ENCODE measurements at places on chromosomes 7 and 10. TPM values are rescaled to one million over a fixed set of nuclear protein-coding genes. Genes with fewer than 3 reads are reported as not detected.
A peak's percentile ranks its signal among the peaks of the same experiment; 100 is the strongest.

Gene NCF1
- 3.9 TPM for total RNA-seq

Gene PTPRZ1
- 13.2 TPM for total RNA-seq

DNA sequence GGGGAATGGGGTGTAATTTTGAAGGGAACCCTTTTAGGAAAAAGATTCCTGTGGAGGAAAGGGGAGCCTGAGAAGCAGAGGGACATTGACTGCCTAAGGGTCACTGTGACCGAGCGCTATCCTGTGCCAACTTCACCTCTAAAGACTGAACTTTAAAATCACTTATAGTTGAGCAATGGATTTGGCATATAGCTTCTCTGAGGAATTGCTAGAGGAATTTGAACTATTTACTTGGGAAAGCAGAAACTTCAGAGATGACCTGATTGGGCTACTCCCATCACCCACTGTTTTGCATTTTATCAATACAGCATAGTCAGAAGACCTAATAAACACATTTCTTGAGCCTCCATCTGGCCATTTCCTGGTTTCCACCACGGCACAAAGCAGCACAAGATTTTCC is 23.7 kb upstream of the WNT16 start:
- H3K27me3 ChIP-seq: no peaks in the 10 kb centered on the region
- H3K27ac ChIP-seq: no peak overlapping the region
- no peak overlapping the region for H3K4me3 ChIP-seq
- no peak for DNase-seq
- no peaks in the 10 kb centered on the region for H3K36me3 ChIP-seq
- no peaks in the 10 kb centered on the region for H3K4me1 ChIP-seq

Gene GHRHR
- total RNA-seq: not detected

Gene FFAR4
- total RNA-seq: 0.36 TPM

DNA sequence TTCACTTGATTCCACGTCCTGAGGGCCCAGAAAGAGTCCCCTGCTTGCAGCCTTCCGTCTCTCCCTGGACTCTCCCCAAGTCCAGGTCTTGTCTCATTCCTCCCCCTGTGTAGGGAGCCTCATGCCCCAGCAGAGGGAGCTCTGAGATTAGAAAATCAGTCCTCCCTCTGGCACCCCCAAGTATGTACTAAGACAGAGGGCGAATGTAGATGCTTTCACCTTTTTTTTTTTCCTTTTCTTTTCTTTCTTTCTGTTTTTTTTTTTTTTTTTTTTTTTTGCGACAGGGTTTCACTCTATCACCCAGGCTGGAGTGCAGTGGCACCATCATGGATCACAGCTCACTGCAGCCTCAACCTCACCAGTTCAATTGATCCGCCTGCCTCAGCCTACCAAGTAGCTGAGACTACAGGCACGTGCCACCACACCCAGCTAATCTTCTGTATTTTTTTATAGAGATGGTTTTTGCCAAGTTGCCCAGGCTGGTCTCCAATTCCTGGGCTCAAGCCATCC is 10.3 kb downstream of the SFXN3 start:
- peaks cover 39% of the 10 kb centered on the region for H3K36me3 ChIP-seq
- peak overlapping the region; percentile 87 for H3K27ac ChIP-seq
- H3K4me3 ChIP-seq: no peak overlapping the region
- peak; percentile 93 for DNase-seq

- no peak overlapping the region for H3K27ac ChIP-seq
- no peak overlapping the region for H3K4me3 ChIP-seq
- H3K36me3 ChIP-seq: no peaks in the 10 kb centered on the region
Measured at GRCh38 chr7:88316456-88316855, 9.8 kb upstream of the STEAP4 start.

- H3K27me3 ChIP-seq: no peaks in the 10 kb centered on the region
- H3K4me1 ChIP-seq: no peaks in the 10 kb centered on the region
- H3K4me3 ChIP-seq: no peak overlapping the region
- peak overlapping the region; percentile 41 for H3K27ac ChIP-seq
Measured at GRCh38 chr10:6722616-6723004, 142.5 kb upstream of the PRKCQ start.

DNA sequence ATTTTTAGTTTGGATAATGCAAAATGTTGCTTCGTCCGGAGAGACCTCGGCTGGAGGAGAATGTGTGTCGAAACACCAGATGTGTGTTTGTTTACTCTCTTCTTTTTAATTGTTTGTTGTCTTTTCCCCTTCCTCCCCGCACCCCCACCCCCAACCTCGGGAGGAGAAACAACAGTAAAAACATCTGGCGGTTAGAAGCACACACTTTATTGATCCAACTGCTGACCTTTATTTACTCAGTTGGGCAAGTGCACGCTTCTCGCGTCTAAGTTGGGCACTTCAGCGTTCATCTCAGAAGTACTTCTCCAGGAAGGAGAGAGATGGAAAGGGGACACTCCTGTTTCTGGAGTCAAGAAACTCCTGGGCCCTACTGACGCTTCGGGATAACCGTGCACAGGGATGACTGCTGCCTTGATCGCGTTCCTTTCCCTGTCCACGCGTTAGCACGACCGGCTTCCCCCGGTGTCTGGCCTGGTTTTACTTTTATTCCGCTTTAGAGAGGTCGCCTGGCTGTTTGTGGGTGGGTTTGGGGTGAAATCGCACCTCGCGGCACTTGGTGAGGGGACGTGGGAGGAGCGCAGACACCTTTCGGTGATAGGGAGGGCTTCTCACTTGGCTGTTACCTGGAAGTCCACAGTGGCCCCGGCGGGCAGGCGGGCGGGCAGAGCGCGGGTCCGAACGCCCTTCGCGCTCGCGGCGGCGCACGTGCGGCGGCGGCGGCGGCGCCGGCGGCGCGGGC is 168.3 kb upstream of the PPP1R3A start:
- peak overlapping the region; percentile 93 for H3K27ac ChIP-seq
- H3K4me3 ChIP-seq: peak overlapping the region; percentile 87
- DNase-seq: peak; percentile 69
- H3K36me3 ChIP-seq: no peaks in the 10 kb centered on the region
- peaks cover 29% of the 10 kb centered on the region for H3K4me1 ChIP-seq
- H3K27me3 ChIP-seq: no peaks in the 10 kb centered on the region

Gene COBL
- 10.0 TPM for total RNA-seq

- no peaks in the 10 kb centered on the region for H3K4me1 ChIP-seq
- no peak overlapping the region for H3K27ac ChIP-seq
- H3K27me3 ChIP-seq: no peaks in the 10 kb centered on the region
- no peak overlapping the region for H3K4me3 ChIP-seq
Measured at GRCh38 chr7:148670807-148671206, 27.9 kb upstream of the CUL1 start.

Gene ZNF365
- total RNA-seq: 0.36 TPM

DNA sequence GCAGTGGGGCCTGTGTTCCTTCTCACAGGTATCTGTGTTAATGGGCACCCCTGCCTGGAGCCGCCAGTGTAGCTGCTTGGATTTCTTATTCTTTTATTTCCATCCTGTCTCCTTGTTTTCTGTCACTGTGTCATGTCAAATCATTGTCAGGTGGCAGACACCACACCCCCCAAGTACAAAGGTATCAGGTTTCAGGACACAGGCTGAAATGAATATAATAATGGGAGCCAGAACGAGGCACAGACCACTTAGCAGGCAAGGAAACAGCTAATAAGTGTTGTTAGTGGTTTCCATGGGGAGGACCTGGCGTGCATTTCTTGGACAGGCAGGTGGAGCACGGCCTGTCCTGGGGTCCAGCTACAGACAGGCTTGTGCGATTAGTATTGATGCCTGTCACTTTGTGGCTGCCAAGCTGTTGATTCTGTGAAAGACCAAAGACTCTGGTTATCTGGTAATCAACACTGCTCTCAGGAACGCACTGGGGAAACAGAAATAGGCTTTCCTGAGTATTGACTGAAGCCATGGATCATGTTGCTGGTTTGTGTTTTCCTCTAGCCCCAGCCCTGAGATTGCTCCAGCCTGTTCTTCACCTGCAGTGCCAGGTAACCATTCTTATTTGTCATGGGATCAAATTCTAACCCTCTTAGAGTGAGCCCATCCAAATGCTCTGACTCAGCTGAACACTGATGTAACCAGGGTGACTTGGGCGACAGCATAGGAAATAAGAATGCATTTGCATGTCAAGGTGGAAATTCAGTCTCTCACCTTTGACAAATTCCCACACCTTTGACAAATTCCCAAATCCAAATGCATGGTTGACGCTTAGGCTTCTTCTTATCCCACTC is 1002.0 kb downstream of the LRMDA start:
- no peaks in the 10 kb centered on the region for H3K36me3 ChIP-seq
- peak overlapping the region; percentile 81 for H3K27ac ChIP-seq
- DNase-seq: no peak
- H3K4me1 ChIP-seq: peaks cover 53% of the 10 kb centered on the region
- H3K4me3 ChIP-seq: no peak overlapping the region

Gene DKK1
- 0.66 TPM for total RNA-seq

- H3K27me3 ChIP-seq: no peaks in the 10 kb centered on the region
- no peaks in the 10 kb centered on the region for H3K36me3 ChIP-seq
- no peaks in the 10 kb centered on the region for H3K4me1 ChIP-seq
- DNase-seq: no peak
- no peak overlapping the region for H3K4me3 ChIP-seq
- no peak overlapping the region for H3K27ac ChIP-seq
Measured at GRCh38 chr7:81449105-81449504, 320.7 kb downstream of the HGF start.

- H3K27me3 ChIP-seq: no peaks in the 10 kb centered on the region
- H3K4me1 ChIP-seq: no peaks in the 10 kb centered on the region
- no peak overlapping the region for H3K27ac ChIP-seq
- no peak overlapping the region for H3K4me3 ChIP-seq
- no peak for DNase-seq
Measured at GRCh38 chr7:138170959-138171703, 94.9 kb downstream of the AKR1D1 start.

- H3K4me1 ChIP-seq: peaks cover 5% of the 10 kb centered on the region
- H3K4me3 ChIP-seq: no peak overlapping the region
- no peaks in the 10 kb centered on the region for H3K27me3 ChIP-seq
- DNase-seq: no peak
- peaks cover 100% of the 10 kb centered on the region for H3K36me3 ChIP-seq
Measured at GRCh38 chr7:134954197-134955082, 31.9 kb upstream of the AGBL3 start.

GRCh38 chr10:126108693-126109092 is 212.3 kb downstream of the FANK1 start:
- H3K36me3 ChIP-seq: no peaks in the 10 kb centered on the region
- H3K27me3 ChIP-seq: no peaks in the 10 kb centered on the region
- DNase-seq: no peak
- H3K4me1 ChIP-seq: no peaks in the 10 kb centered on the region
- no peak overlapping the region for H3K27ac ChIP-seq

DNA sequence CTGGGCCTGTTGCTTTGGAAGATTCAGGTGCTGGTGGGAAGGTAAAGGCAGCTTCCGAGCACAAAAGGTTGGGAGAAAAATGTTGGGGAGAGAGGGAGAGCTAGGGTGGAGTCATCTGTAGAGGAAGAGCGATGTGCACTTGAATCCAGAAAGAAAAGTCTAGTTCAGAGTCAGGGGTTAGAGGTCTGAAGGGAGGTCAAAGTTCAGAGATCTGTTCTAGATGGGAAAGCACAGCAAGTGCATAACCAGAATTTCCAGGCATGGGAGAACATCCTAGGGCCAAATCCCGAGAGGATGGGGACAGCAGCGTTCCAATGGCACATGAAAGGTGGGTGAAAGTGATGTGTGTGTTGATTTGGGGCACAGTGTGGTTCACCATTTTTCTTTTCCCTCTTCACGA is 51.5 kb upstream of the MKLN1 start:
- H3K36me3 ChIP-seq: no peaks in the 10 kb centered on the region
- H3K27ac ChIP-seq: no peak overlapping the region
- no peaks in the 10 kb centered on the region for H3K4me1 ChIP-seq
- no peak for DNase-seq
- H3K27me3 ChIP-seq: no peaks in the 10 kb centered on the region

DNA sequence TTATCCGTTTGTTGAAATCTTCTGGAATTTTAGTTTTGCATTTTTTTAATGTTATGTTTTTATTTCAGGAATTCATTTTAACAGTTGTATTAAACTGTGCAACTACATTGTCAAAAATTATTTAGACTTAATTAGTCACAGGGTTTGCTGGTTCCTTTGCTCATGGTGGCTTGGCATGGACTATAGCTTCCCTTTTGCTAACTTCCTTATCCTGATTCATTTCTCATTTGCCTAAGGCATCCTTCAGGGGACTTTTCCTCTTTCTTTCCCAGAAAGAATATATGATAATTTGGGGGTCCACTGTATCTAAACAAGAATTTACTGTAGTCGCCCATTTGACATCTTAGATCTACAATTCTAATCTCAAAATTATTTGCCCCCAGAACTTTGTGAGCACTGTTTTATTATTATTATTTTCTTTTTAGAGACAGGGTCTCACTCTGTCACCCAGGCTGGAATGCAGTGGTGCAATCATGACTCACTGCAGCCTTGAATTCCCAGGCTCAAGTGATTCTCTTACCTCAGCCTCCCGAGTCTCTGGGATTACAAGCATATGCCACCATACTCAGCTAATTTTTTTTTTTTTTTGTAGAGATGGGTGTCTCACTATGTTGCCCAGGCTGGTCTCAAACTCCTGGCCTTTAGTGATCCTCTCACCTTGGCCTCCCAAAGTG is 13.9 kb downstream of the FIGNL1 start:
- no peaks in the 10 kb centered on the region for H3K4me1 ChIP-seq
- no peak for DNase-seq
- no peak overlapping the region for H3K27ac ChIP-seq
- H3K4me3 ChIP-seq: no peak overlapping the region
- no peaks in the 10 kb centered on the region for H3K36me3 ChIP-seq

DNA sequence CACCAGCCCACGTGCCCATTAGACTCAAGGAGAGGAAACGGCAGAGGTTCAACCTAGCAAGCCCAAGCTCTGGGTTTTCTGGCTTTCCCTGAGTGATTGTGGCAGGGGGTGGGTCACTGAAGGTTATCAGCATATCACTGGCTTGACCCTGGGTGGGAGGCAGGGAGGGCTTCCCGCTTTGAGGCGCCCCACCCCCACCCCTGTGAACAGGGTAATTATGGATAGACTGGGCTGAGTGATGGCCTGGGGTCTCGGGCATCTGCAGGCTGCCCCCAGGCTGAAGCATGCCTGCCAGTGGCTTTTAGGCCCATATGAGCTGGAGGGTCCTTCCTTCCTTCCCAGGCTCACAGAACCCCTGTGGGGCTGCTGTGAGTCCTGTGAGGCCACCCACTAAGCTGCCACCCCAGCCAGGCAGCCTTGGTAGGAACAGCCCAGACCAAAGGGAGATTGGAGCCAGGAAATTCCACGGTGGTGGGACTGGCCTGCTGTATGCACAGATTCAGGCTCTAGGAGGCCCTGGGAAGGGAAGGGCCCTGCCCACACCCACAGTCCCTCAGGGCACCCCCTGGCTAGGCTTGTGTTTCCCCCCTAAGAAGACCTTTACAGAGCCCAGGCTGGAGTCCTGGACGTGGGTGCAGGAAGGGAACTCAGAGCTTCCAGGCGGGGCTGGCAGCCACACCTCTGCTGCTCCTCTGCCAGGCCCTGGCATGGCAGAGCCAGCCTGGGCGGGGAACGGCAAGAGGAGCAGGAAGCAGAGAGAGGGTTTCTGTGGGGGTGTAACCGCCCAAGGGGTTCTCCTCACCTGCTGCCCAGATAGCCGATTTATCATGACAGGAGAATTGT is 33.1 kb downstream of the GPRIN2 start:
- H3K27ac ChIP-seq: no peak overlapping the region
- no peak overlapping the region for H3K4me3 ChIP-seq
- peaks cover 20% of the 10 kb centered on the region for H3K4me1 ChIP-seq
- H3K27me3 ChIP-seq: no peaks in the 10 kb centered on the region

Gene OR2A42
- total RNA-seq: not detected

Gene NUDT1
- 27.0 TPM for total RNA-seq

GRCh38 chr7:143314127-143314526 is 1.8 kb upstream of the CLCN1 start:
- H3K36me3 ChIP-seq: no peaks in the 10 kb centered on the region
- DNase-seq: no peak
- no peak overlapping the region for H3K4me3 ChIP-seq
- H3K4me1 ChIP-seq: no peaks in the 10 kb centered on the region
